ENCODE measurements at places on chromosomes 4 and X.

- no peak for DNase-seq
Measured at GRCh38 chr4:178993306-178993705, 1551.1 kb upstream of the AGA start.

GRCh38 chrX:14670819-14671218 is 141.5 kb downstream of the GLRA2 start:
- DNase-seq, result no peak

- no peak for DNase-seq
Measured at GRCh38 chr4:94112644-94113043, 95.0 kb upstream of the SMARCAD1 start.

DNA sequence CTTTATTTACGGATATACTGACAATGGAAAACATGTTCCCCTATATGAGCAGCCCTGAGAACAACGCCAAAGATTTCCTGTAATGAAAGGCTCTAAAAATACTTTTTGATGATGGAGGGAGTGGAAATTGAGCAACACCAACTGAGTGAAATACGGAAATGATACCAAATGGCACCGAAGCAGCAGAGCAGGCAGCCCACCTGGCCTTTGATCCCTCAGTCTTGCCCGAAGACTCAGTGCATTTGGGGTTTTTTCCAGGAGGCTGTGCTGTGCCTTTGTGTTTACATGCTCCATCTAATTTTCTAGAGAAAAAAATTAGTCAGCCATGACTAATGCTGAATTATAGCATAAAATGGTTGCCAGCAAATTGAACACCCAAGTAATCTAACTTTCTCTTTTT is 169.9 kb upstream of the RBPJ start:
- no peak for DNase-seq

GRCh38 chr4:127629371-127629770 is 3.4 kb upstream of the INTU start:
- no peak for DNase-seq

DNA sequence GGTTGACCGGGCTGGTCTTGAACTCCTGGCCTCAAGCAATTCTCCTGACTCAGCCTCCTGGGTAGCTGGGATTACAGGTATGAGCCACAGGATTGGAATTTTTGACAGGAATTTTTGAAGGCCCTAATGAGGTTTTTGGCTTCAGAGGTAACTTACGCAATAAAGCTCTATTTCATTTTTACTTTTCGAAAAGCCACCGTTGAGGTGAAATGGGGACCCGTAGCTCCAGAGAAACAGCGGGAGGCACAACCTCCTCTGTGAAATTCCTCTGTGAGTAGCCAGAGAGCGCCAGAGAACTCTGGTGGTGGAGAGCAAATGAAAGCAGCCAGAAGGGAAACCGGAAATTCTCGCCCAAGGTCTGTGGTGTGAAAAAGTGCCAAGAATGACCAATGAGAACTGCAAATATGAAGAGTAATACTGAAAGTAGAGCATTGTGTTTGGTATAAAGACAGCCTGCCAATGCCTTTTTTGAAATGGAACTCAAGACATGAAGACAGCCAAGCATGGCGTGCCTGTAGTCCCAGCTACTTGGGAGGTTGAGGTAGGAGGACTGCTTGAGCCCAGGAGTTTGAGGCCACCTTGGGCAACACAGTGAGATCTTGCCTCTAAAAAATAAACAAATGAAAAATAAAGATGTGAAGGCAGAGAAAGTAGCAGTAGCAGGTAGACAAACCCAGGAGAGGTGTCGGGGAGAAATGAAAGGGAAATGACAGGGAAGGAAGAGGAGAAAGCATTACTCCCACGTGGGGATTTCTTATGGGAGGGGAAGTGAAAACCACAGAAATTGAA is 33.0 kb upstream of the TMEM131L start:
- DNase-seq, result peak; percentile 95

- no peak for DNase-seq
Measured at GRCh38 chr4:185638093-185638492, 102.8 kb upstream of the PDLIM3 start.

DNA sequence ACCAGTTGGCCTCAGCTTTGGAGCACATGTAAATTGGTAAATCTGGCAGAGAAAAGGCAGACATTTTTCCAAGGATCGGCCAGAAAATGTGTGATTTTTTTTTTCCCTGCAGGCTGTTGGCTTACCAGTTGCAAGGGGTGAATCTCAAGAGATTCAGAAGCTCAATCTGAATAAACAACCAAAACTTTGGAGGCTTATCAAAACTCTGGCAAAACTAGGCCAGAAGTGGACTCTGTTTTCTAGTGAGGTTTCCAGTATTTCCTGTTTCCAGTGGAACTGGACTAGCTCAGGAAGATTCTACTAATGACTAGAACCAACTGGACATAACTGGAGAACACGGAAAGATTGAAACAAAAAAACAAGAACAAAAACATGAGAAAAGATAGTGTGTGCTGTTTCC is 191.3 kb downstream of the SMIM20 start:
- DNase-seq, result peak; percentile 25

- DNase-seq, result no peak
Measured at GRCh38 chr4:107213410-107213809, 177.3 kb upstream of the DKK2 start.

DNA sequence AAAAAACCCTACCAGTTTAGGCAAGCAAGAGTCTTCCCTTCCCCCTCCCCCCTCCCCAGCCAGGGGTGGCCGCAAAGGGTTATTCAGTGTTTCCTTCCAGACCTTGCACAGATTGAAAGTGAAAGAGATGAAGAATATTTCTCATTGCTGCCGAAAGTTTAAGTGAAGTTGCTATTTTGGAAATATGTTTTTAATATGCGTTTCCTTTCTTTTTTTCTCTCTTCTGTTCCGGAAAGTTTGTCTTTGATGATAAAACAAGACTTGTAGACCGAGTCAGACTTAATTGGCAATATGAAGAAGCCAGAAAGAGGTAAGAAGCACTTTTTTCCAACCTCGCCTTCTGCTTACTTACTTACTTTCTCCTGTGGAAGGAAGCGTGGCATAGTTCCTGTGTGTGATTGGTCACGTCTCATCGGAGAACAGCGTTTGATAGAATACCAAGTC is 58.5 kb upstream of the CLCN4 start:
- DNase-seq, result peak; percentile 28

DNA sequence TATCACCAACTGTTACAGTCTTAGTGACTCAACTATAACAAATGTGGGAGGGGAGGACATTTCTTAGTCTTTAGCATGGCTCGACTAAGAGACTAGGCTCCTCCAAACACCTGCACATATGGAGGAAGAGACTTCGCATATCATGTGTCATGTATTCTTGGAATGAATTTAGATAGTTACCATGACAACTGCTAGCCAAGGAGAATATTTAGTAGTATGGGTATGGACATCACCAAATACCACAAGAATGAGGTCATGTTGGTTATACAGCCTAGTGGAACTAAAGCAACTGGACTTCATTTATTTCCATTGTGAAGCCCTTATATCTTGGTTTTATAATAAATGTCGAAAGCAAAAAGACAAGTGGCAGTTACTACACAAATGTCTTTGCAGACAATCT is 512.3 kb downstream of the CFAP47 start:
- peak; percentile 87 for DNase-seq

DNA sequence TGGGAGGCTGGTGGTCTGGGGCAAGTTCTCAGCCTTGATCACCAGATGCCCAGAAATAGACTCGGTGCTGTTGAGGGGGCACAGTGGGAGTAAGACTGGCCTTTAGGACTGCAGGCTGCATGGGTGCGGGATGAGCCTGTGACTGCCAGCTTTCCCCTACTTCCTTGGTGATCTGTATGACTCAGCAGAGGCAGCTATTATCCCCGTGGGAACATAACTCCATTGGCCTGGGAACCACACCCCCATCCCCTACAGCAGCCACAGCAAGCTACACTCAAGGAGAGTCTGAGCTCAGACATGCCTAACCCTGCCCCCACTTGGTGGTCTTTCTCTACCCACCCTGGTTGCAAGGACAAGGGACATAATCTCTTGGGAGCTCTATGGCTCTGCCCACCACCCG is 20.6 kb downstream of the CLIC2 start:
- DNase-seq, result no peak

GRCh38 chr4:86122404-86122803 is 237.4 kb downstream of the MAPK10 start:
- DNase-seq, result no peak

DNA sequence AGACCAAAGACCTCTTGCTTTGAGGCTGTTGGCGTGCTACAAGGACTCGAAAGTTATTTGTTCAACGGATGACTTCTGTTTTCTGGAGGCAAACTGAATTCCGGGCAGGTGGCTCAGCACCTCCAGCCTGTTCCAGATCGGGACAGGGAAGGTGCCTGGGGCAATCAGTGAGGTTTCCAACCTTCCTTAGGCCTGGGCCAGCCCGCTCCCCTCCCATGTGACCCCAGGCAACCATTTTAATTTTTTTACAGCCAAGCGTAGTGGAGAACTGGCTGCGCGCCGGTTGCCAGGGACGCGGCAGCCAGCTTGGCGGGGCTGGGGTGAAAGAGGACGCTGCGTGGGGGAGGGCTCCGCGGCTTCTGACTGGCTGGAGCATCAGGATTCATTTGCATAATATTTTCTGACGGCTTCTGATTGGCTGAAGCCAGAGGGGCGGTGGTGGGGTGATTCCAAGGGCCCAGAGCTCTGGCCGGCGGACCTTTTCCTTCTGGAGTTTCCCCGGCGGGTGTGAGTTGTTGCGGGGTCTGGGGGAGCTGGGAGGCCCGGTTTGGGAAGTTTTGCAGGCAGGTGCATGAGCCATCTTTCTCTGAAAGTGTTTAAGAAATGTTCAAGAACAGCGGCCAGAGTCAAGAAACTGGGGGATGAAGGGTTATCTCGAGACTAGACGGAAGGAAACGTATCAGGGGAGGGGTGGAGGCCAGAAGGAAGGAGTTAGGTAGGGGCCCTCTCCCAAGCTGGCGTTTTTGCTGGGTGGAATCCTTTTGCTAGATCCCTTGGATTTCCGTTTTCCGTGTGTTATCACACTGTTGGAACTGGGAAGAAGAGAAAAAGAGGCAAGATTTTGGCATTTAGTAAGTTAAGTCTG is at the start of gene MID1IP1:
TSS of gene MID1IP1 (plus strand) at position 479 of the 865 bp plus-strand sequence. CDS start 3,488 bp downstream, outside the sequence.
- DNase-seq, result peak; percentile 93

DNA sequence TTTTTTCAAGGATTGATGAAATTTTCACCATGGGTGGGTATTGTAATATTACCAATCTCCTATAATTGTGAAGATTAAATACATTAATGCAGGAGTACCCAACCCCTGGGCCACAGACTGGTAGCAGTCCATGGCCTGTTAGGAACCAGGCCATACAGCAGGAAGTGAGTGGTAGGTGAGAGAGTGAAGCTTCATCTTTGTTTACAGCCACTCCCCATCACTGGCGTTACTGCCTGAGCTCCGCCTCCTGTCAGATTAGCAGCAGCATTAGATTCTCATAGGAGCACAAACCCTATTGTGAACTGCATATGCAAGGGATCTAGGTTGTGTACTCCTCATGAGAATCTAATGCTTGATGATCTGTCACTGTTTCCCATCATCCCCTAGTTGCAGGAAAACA is 15.1 kb downstream of the RAPGEF2 start:
- DNase-seq, result no peak

DNA sequence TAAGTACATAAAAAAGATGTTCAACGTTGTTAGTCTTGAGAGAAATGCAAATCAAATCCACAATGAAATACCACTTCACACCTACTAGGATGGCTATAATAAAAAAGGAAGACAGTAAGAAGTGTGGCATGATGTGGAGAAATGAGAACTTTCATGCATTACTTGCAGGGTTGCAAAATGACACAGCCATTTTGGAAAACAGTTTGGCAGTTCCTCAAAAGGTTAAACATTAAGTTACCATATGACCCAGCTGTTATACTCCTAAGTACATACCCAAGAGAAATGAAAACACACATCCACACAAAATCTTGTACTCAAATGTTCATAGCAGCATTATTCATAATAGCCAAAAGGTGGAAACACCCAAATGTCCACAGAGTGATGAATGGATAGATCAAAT is 25.8 kb upstream of the LIMCH1 start:
- DNase-seq, result no peak

GRCh38 chrX:29535212-29536162 is 679.9 kb upstream of the MAGEB2 start:
- DNase-seq, result peak; percentile 24

- no peak for DNase-seq
Measured at GRCh38 chr4:150160473-150160872, 82.2 kb downstream of the DCLK2 start.

DNA sequence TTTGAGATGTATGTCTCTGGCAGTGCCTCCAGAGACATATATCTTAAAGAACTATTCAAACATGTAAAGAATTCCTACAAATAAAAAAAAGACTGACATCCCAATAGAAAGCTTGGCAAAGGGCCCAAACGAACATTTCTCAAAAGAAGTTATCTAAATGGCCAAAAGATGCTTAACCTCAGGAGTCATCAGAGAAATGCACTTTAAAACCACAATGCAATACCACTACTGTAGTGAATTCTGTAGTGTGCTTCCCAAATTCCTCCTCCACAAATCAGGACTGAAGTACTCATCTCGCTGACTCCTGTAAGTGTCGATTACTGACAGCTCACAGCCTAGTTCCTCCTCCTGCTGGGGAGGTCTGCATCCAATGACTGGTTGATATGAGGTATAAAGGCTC is 129.0 kb upstream of the MAMLD1 start:
- peak; percentile 34 for DNase-seq

GRCh38 chr4:78768452-78769180 is 7.5 kb upstream of the BMP2K start:
- peak; percentile 57 for DNase-seq

DNA sequence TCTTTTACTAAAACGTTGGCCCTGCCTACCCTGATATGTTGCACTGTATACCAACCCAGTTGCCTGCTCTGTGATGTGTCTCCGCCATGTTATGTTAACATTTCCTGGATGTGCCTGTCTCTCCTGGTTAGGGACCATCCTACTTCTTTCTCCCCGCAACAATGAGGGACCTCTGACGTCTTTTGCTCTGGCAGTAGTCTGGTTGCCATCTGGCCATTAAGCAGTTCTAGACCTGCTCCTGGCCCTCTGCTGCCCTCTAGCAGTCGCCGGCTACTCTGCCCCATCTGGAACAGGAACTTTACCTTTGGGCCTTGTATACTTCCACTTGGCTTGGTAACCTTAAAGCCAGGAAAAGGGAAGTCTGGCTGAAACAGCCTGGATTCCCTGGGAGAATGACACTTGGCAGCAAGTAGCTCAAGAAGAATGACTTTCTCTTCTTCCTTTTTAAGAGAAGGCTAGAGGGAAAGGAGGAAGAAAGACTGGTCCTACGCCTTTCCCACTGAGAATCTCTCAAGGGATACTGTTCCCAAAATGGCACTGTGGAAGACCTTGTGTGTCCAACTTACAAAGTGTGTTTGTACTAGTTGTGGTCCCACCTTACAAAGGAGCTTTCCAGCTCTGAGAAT is 63.5 kb downstream of the GPC3 start:
- peak; percentile 34 for DNase-seq

DNA sequence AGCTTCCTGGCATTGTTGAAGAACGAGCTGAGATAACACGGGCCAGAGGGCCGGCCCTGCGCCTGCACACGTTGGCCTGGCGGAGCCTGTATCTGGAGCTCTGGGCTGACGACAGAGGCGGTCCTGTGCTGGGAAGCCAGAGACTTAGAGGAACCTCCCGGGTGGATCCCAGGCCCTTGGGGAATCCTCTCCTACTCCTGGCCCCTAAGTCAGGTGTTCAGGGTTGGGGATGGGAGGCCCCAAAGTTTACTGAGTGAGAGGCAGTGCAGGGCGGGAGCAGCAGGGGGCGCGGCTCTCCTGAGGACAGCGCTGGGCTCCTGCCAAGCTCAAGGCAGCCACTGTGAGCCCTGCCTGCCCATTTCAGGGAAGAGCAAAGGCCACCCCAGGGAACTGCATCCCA is 2.5 kb upstream of the HTRA3 start:
- DNase-seq, result peak; percentile 60

- no peak for DNase-seq
Measured at GRCh38 chrX:31232506-31232905, 160.7 kb upstream of the FTHL17 start.

Data from choroid plexus epithelial cell (primary cell).